Kasumi-1 (cell line): ENCODE measurements at places on chromosomes 4 and X.

- no peak for DNase-seq
Measured at GRCh38 chr4:93373893-93374860, 454.4 kb upstream of the ATOH1 start.

- no peak for DNase-seq
Measured at GRCh38 chr4:92304606-92305005, 840 bp downstream of the GRID2 start.

GRCh38 chr4:115159141-115159540 lies 45.7 kb upstream of the NDST4 start:
- no peak for DNase-seq

- no peak for DNase-seq
Measured at GRCh38 chr4:41460641-41461040, 77.3 kb upstream of the LIMCH1 start.

- no peak for DNase-seq
Measured at GRCh38 chrX:147875866-147876596, 35.7 kb upstream of the FMR1 start.

DNA sequence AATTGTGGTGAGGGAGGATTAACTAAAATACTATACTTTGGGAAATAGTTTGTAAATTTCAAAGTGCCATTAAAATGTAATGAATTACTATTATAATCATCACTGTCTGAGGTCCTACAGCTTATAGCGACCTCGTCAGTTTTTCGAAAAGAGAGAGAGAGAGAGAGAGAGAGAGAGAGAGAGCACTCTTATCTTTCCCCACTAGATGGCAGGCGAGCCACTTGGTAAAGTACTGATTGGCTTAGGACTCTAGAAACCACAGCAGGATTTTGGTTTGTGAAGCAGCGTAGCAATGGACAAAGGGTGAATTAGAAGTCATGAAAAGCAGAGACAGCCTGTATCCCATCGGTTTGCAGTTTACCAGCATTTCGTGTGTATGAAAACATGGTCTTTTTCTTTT lies 52.5 kb downstream of the LINC00632 start:
- peak; percentile 34 for DNase-seq

DNA sequence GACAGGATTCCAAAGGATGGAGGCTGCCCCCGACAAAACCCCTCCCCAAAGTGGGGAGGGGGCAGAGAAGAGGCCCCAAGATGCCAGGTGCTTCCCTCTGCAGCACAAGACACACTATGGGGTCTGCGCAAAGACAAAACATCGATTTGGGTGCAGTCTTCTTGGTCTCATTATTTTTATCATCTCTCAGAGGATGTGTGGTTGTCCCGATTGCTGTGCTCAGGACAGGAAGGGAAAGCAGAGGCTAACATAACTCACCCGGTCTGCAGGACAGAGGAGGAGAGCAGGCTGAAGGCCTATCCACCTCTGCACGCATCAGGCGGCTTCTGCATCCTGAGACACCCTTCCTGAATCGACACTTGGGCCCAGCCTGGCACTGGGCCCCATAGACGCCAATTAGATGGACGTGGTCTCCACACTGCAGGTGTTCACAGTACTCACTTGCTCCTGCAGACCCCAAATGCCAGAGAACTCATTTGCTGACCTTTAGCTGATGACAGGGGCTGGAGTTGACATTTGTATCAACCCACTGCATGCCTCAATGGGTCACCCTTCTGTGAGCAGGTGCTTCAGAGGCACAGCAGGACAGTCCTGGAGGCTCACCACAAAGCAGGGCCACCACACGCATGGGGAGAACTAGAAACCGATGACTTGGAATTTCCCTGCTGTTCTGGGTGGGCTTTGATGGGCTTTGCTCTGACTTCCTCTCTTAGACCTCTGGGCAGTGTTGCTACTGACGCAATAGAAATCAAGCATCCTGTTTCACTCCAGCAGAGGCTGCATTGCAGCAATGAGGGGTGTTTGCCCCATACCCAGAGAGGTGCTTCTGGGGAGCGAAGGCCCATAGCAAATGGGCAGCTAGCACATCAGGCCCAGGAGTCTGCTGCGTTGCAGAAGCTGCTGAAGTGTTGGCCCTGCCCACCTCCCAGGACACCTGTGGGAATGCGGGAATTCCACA lies 96.3 kb upstream of the ENPP6 start:
- peak; percentile 19 for DNase-seq

- no peak for DNase-seq
Measured at GRCh38 chr4:167897116-167897515, 195.2 kb upstream of the ANXA10 start.

GRCh38 chr4:54005475-54005874 lies 58.9 kb downstream of the CHIC2 start:
- DNase-seq: no peak

DNA sequence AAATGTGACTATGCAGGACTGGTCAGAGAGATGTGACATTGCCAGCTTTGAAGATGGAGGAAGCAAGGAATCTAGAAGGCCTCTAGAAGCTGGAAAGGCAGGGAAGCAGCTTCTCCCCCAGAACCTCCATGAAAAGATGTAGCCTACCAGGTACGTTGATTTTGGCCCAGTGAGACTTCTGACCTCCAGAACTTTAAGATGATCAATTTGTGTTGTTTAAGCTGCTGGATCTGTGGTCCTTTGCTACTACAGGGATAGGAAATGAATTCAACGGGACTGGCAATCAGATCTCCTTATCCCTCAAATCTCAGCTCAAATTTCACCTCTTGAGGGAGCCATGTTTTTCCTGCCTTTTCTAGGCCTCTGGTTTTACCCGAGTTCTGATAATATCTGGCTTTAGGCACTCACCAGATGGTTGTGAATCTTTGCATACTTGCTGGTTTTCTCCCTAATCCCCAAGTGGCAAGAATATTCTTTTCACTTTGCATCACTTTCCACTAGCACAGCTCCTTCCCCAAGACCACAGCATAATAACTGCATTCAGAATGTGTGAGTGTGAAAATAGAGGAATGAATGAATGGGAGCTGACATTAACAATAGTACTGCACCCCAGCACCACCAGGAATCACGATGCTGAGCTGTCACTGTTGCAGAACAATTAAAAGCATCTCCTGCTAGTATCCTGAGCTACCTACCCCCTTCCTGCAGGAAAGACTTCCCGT lies 25.5 kb upstream of the TMSB4X start:
- DNase-seq: no peak

DNA sequence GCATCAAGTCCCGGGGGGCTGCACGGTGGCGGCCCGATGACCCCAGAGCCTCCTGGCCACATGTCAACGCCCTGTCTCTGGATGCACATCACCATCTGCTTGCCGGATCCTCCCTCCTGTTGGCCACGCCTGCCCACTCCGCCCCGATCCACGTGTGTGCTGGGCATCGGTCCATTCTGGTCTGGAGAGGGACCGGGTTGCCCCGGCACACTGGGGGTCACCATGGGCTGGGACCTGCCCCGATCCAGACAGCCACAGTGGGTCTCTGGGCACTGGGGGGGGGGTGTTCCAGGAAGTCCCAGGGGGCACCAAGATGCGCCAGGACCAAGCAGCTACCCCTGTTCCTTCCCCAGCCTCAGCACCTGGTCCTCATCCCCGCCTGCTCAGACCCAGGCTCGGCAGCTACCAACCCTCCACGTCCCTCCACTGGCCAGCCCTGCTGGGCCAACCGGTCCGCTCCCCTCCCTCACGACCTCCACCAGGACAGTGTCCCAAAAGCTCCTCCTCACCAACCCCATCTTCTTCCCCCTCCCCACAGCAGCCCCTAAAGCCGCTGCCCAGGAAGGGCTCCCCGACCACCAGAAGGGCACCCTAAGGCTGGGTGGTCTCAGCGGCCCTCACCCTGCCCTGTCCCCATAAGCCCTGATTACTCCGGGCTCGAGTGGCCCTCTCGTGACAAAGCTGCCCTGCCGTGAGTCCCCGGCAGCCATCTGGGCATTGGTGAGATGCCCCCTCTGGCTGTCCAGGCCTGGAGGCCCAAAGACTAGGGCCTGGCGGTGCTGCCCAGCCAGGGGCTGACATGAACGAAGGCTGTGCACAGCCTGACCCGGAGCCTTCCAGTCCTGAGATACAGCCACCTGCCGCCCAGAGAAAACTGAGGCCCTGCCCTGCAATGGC lies 4.6 kb downstream of the CTBP1 start:
- no peak for DNase-seq

- DNase-seq: peak; percentile 30
Measured at GRCh38 chr4:4519297-4519894, 22.5 kb downstream of the STX18 start.

DNA sequence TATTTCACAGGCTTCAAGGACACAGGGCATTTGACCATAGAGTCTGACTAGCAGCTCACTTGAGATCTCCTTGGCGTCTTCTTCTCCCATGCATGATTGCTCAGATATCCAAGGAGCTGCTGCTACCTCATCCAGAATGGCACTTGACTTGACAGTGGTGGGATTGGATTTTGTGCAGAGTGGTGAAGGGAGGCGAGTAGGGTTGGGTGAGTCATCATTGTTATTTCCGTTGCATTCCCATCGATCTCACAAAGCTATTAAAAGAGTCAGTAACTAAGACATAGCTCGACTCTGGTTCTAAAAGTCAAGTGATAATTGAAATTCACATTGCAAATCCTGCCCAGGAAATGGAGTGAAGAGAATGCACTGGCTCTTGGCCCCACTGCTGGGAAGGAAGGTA lies 27.7 kb downstream of the NHSL2 start:
- no peak for DNase-seq

DNA sequence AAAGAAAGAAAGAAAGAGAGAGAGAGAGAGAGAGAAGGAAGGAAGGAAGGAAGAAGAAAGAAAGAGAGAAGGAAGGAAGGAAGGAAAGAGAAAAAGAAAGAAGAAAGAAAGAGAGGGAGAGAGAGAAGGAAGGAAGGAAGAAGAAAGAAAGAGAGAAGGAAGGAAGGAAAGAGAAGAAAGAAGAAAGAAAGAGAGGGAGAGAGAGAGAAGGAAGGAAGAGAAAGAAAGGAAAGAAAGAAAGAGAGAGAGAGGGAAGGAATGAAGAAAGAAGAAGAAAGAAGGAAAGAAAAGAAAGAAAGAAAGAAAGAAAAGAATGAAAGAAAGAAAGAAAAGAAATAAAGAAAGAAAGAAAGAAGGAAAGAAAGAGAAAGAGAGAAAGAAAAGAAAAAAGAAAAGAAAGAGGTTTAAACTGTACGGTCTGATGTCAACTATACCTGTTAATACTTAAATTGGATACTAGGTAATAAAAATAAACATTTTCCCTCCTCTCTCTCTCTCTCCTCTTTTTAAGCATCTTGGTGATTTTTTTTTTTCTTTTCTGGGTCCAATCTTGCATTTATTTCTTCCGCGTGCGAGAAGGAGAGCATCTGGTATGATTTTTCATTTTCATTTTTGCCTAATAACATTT lies 93.8 kb downstream of the CRLF2 start:
- DNase-seq: no peak

GRCh38 chr4:121189326-121190215 lies 25.4 kb upstream of the TNIP3 start:
- peak; percentile 33 for DNase-seq

GRCh38 chr4:155433636-155434360 lies 57.0 kb upstream of the MAP9 start:
- no peak for DNase-seq

DNA sequence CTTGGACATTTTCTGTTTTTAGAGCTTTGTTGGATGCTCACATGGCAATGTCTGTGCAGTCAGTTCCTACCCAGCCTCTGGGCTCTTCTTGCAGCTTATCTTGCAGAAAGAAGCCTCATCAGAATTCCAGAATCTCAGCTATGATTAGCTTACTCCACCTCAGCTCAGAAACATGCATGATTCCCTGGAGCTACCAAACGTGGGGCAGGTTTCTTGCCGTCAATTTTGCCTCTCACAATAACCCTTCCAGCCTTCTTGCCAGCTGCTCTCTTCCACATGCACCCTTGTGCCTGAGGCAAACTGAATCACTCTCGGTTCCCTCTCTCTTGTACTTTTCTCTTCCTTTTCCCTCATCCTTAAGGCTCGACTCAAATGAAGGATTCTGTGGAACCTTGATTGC lies 141.4 kb downstream of the PTTG2 start:
- DNase-seq: no peak

DNA sequence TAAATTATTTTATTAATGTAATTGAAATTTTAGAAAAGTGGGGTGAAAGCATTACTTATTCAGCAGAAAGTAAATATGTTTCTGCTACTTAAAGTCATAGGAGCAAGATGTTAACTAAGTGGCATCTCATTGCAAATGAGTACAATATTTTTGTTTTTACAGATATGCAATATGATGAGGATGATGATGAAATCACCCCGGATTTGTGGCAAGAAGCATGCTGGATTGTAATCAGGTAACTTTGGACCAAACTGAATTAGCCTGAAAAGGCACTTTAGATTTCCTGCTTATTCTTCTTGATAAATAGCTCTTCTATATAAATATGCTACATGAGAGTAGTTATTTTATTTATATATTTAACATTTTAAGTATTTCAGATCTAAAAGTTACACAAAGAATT lies 7.5 kb downstream of the POLR2B start:
- no peak for DNase-seq

DNA sequence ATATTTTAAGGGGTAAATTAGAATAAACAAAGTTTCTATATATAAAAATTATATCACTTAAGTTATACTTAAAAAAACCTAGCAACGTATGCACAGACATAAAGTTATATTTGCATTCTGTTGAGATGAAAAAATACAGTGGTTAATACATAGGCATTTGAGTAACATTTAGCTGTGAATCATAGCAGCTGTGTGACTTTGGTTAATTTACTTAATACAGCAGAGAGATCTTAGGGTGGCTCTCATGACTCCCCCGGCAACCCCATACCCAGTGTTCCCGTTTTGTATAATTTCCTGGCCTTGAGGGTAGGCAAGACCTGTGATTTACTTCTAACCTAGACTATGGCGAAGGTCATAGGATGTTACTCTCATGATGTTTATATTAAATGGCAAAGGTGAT lies 504.8 kb downstream of the INPP4B start:
- no peak for DNase-seq

GRCh38 chr4:78971776-78972175 lies 32.5 kb upstream of the PAQR3 start:
- peak; percentile 70 for DNase-seq

DNA sequence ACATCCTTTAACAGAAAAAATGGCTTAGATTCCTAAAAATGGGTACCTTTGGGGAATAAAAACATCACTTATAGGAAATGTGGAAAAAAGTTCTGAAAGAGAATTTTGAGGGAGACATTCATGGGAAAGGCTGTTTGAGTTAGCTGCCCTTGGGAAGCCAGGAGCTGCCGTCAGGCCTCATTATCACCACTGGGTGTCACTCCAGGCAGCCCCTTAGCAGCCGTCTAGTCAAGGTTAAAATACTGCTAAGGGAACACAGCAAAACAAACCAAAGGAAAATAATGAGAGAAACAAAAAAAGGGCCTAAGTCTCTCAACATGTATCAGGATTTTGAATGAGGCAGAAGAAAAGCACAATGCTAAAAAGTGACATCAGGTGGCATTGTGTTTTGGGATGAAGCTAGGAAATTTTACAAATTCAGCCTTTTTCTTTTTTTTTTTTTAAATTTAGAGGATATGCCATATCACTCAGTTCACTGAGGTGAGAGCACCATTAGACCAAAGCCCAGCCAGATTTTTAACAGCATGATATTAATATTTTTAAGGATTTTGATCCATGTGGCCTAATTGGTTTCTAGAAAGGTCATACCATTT lies 235.3 kb downstream of the GPAT3 start:
- peak; percentile 69 for DNase-seq
